Right ventricle myocardium inferior (tissue), 1 donor: ENCODE measurements at places on chromosomes 13 and 19. TPM values are rescaled to one million over a fixed set of nuclear protein-coding genes. Genes with fewer than 3 reads are reported as not detected.

The ETV2 gene
- total RNA-seq, result 0.68 TPM

The ZNF878 gene
- 0.32 TPM for total RNA-seq

The ZNF93 gene
- total RNA-seq, result 1.7 TPM

The CCDC70 gene
- not detected for total RNA-seq

The C2CD4C gene
- total RNA-seq, result 1.0 TPM

The ERF gene
- total RNA-seq, result 44.4 TPM

The PSG2 gene
- not detected for total RNA-seq

The ZBTB32 gene
- total RNA-seq, result not detected

The ZNF181 gene
- total RNA-seq, result 22.3 TPM

The ASPDH gene
- not detected for total RNA-seq

The CD37 gene
- 9.1 TPM for total RNA-seq

The OR10H3 gene
- not detected for total RNA-seq

The TGFBR3L gene
- 7.2 TPM for total RNA-seq

The LHB gene
- not detected for total RNA-seq

The IER2 gene
- 18.8 TPM for total RNA-seq

The ZNF792 gene
- total RNA-seq, result 3.0 TPM

The GARIN5A gene
- total RNA-seq, result 2.2 TPM

The SIAH3 gene
- 0.05 TPM for total RNA-seq

The ZNF571 gene
- 3.8 TPM for total RNA-seq

The IGFL3 gene
- total RNA-seq, result not detected

The ZNF730 gene
- 0.11 TPM for total RNA-seq

The CEACAM7 gene
- total RNA-seq, result not detected

The MRI1 gene
- total RNA-seq, result 13.0 TPM

The ZNF442 gene
- 2.4 TPM for total RNA-seq

The ZNF865 gene
- total RNA-seq, result 16.9 TPM

The ADGRE2 gene
- total RNA-seq, result 0.87 TPM

The IGSF23 gene
- not detected for total RNA-seq

The ZNF135 gene
- 3.7 TPM for total RNA-seq

The ZNF729 gene
- not detected for total RNA-seq

The CASP14 gene
- total RNA-seq, result not detected
